ENCODE measurements at places on chromosomes 7 and 10. TPM values are rescaled to one million over a fixed set of nuclear protein-coding genes. Genes with fewer than 3 reads are reported as not detected.

DNA sequence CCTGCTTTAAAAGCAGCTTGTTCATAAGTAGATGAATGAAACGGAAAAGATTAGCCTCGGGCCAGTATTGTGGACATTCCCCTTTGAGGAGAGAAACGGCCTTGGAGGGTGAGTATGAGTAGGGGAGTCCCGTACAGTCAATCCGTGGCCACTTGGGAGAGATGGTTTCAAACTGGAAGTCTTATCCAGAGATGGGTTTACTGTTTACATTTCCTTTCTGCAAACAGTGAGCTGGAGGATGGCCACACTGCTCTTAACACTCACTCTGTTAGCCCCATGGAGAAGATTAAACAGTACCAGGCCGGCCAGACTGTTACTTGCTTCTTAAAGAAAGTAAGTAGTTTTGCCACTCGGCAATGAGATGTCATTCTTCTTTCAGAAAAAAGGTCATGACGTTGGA lies 20.3 kb downstream of the CALHM2 start:
- no peak for DNase-seq

- DNase-seq = no peak
Observed at GRCh38 chr7:51601461-51601860, 284.9 kb upstream of the COBL start.

- no peak for DNase-seq
Observed at GRCh38 chr7:4195660-4196059, 486.4 kb upstream of the FOXK1 start.

DNA sequence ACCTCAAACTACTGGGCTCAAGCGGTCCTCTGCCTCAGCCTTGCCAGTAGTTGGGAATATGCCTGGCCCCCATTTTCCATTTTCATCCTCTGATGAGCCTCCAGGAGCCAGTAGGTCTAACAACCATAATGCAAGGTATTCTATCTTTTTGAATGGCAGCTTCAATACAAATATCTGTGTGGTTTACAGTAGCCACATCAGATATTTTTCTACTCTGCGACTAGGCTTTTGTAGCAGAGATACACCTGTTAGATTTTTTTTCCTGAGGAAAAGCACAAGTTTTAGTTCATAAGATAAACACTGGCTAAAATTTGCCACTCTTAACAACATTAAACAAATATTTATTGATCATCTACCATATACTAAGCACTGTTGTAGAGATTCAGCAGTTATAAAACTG lies 3.9 kb upstream of the GLCCI1 start:
- no peak for DNase-seq

DNA sequence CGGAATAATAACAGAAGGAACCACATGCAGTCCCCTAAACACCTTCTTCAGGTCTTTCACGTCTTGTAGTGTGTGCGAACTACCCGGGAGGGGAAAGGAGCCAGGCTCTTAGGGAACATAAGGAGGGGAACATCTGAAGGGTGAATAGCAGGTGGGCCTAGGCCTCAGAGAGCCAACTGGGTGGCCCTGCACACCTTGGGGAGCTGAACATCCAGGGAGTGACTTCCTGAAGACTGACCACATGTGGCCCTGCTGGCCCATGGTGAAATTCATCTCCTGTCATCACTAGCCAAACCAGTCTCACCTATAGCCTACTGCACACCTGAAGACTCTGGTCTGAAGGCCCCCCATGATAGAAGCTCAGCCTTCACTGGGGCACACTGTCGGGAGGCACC lies 5.6 kb downstream of the CALML3 start:
- no peak for DNase-seq

The NYAP1 gene
- total RNA-seq = 6.8 TPM

The FKBP6 gene
- not detected for total RNA-seq

The TBRG4 gene
- 56.7 TPM for total RNA-seq
